Thoracic aorta (tissue), 2 donors: ENCODE measurements at places on chromosomes 3 and 15.
A peak's percentile ranks its signal among the peaks of the same experiment; 100 is the strongest.

- no peak for DNase-seq
These were observed 85.6 kb upstream of the PIAS1 start for GRCh38 chr15:67968564-67968963.

- no peak for DNase-seq
These were observed 12.8 kb downstream of the GCSAM start for GRCh38 chr3:112119962-112120836.

DNA sequence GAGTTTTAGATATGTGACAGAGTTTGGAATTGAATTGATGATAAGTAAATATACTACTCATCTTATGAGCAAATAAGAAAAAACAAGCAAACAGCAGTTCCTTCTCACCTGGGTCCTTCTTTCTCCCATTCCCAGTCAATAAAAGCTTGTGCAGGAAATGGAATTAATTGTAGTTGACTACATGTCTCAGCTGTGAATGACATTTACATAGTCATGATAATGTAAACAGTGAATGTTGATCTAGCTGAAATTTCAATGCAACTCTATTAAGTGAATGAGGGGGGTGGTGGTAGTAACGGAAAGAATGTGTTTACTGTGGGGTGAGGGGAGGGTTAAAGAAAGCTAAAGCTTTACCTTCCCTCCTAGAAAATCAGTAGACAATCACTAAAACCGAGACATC is 76.2 kb downstream of the NFKBIZ start:
- no peak for DNase-seq

DNA sequence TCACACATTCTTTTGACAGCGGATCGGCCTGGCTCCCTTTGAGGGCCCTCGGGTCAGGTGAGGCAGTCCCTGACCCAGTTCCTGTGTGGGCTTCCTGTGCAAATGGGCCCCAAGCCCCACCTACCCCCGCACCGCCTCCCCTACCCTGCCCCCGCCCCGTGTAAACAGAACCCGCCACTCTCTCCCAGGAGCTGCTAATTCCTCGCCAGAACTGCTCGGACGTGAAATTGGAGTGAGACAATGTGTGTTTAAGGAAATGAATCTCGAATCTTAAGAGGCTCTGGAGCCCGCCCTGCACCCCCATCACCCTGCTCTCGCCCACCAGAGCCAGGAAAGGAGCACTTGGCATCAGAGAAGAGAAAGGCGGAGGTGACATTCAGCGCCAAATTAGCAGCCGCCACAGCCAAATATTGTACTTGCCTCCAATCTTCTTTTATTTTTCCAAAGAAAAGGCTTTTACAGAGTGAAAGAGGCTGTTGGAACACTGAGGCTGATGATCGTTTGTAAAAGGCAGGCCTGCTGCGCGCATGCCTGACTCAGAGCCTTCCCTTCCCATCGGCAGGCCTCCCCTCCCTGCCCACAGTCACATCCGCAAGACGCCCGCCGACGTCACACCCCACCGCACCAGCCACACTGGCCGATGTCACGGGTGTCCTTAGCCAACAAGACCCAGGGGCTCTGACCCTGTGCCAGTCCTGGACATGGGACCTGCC is 53.1 kb downstream of the CACNA2D2 start:
- DNase-seq, result peak; percentile 54

DNA sequence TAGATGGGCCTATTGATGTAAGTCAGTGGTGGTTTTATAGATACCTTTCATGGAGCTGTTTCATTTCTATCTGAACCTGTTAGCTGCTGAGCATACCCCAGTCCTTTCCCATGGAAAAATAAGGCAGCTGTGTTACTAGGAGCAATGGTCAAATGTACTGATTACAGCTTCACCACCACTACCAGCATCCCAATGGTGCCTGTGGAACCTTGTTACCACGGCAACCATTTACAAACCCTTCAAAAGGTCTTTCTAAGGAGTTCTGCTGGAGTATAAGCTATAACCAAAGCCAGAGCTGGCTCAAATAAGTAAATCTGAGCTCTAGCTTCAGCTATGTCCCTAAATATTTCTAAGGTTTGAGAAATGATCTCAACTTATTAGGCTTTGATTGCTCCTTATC is 133.4 kb upstream of the ACP3 start:
- no peak for DNase-seq

DNA sequence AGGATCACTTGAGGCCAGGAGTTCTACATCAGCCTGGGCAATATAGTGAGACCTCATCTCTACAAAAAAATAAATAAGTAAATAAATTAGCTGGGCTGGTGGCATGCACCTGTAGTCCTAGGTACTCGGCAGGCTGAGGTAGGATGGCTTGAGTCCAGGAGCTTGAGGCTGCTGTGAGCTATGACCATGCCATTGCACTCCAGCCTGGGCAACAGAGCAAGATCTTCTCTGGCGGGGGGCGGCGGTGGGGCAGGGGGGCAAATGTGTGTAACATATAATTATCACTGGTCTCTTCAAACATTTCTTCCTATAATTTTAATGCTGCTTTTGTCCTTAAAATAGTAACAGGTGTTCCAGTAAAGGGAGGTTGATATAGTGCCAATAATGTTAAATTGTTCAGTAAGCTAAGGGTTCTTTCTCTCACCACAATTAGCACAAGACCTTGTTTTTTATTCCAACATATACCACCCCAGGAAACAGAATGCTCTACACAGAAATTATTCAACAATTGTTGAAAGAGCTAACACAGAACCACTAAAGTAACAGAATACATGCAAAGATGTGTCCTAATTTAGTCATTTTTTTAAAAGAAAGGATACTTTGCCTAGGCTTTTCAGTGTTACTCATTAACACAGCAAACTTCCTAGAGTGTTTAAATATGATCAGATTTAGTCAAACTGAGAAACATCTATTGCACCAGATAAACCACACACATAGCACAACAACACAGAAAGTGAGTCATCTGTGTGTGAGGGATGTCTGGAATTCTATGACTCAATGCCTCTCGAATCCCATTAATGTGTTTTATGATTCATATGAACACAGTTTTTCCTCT is 29.1 kb downstream of the ANKRD28 start:
- DNase-seq, result no peak

GRCh38 chr3:189267981-189268613 is 96.3 kb downstream of the TPRG1 start:
- DNase-seq, result no peak

DNA sequence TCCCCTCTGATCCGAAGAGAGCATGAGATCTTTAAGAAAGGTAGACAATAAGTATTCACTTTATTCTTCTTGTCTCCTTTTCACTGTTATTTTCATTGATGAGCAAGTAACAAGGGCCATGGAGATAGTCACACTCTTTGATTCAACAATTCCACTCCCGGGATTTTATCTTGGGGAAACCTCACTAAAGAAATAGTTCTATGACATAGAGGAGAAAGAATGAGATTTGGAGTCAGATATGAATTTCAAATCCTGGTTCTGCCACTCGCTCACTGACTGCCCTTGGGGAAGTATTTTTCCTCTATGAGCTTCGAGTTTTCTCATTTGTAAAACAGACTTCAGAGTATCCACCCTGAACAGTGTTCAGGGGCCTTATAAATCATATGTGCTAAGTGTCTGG is 514.6 kb downstream of the NLGN1 start:
- DNase-seq, result no peak

DNA sequence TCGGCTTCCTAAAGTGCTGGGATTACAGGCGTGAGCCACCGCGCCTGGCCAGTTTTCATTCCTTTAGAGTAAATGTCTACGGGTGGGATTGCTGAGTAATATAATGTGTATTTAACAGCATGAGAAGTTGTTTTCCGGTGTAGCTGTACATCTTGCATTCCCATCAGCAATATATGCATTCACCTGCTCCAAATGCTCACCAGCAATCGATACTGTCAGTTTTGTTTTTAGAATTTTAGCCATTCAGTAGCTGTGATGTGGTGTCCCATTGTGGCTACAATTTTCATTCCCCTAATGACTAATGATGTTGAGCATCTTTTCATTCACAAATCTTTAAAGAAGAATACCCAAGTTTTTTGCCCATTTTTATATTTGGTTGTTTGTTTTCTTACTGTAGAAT is 134.8 kb upstream of the RGMA start:
- DNase-seq, result no peak

- no peak for DNase-seq
These were observed 37.8 kb upstream of the SPTSSB start for GRCh38 chr3:161409069-161409468.

DNA sequence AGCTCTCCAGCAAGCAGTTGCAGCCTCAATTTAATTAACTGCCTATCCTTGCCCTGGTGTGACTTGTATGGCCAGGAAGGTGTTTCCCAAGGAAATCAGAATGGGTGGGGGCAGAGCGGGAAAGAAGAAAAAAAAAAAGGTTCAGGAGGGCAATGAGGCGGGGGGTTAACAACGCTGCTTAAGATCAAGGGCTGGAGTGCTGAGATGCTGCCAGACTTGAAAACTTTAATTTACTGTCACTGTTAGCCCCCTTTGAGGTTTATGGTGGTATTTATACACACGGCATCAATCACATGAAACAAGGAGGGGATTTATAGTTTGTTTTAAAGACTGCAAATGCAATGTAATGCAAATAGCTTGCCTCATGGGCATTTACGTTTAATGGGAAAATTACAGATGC is 319.4 kb upstream of the NR2F2 start:
- DNase-seq, result no peak

GRCh38 chr15:90062462-90062932 is 39.8 kb downstream of the IDH2 start:
- no peak for DNase-seq

DNA sequence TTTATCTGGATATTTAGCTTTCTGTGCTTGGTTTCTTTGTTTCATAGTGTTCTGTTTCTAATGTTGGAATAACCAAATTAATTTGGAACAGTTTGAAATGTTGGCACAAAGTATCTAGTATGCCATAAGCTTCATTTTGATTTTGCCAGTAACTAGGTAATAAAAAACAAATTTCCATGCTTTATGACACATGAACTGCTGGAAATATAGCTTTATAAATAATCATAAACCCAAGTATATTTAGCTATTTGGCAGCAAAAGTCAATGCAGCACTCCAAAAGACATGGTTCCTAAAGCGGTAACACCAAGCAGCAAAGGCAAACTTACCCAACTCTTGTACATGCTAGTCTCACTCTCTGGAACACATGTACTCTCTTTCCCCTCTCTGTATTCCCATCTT is 106.0 kb upstream of the CCNL1 start:
- DNase-seq, result no peak

- no peak for DNase-seq
These were observed 46.6 kb downstream of the CPNE4 start for GRCh38 chr3:131988209-131988608.

- no peak for DNase-seq
These were observed 99.1 kb downstream of the FOXP1 start for GRCh38 chr3:71484452-71484851.

DNA sequence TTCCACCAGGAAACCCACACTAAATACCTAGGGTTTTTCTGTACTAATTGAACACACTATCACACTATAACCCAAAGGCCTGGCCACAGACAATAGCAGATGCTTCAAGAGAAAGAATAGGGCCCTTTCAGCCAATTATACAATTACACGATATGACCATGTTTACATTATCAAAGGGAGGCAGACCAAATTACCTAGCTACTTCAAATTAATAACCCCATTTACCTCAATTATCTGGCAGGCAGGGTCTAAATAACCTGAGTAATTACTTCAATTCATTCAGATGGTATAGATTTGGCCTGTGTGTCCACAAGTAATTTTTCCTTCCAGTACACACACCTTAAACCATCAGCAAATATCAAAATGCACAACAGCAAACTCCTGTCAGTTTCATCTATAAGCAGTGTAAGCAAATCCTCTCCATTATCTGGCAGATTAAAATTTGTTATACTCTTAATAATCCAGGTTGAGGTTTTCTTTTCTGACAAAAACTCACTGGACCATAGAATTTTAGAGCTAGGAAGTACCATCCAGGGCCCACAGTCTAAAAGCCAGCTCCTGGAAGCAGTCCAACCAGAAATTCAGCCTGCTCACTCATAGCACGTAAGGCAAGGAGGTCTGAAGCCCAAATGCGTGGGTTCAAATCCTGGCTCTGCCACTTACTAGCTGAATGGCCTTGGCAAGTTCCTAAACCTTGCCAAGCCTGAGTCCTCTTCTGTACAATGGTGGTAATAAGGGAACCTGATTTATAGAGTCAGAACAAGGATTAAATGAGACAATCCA is 51.8 kb downstream of the RFTN1 start:
- no peak for DNase-seq

DNA sequence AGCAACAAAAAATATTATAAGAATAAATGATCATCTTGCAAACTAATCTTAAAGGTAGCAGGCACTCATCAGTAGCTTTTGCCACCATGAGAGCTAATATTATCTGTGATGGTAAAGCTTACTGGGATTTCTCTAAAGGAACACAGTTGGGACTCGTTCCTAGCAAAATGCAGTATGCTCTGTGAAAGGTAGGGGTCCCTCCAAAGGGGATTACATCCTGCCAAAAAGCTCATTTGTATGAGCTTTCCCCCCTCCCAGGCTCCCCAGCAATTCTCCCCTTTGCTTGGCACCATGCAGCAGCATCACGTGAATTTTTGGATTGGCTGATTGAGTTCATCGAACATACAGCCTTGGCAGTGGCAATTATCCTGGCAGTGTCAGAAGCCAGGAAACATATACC is 361.0 kb upstream of the PLSCR5 start:
- no peak for DNase-seq

- no peak for DNase-seq
These were observed 1180.9 kb downstream of the OTOL1 start for GRCh38 chr3:162677475-162677874.

GRCh38 chr3:186955898-186956696 is 25.8 kb downstream of the ST6GAL1 start:
- no peak for DNase-seq

- DNase-seq, result no peak
These were observed 25.6 kb downstream of the TPM1 start for GRCh38 chr15:63067976-63068743.

GRCh38 chr3:133958071-133958805 is 62.6 kb upstream of the RAB6B start:
- DNase-seq, result no peak

DNA sequence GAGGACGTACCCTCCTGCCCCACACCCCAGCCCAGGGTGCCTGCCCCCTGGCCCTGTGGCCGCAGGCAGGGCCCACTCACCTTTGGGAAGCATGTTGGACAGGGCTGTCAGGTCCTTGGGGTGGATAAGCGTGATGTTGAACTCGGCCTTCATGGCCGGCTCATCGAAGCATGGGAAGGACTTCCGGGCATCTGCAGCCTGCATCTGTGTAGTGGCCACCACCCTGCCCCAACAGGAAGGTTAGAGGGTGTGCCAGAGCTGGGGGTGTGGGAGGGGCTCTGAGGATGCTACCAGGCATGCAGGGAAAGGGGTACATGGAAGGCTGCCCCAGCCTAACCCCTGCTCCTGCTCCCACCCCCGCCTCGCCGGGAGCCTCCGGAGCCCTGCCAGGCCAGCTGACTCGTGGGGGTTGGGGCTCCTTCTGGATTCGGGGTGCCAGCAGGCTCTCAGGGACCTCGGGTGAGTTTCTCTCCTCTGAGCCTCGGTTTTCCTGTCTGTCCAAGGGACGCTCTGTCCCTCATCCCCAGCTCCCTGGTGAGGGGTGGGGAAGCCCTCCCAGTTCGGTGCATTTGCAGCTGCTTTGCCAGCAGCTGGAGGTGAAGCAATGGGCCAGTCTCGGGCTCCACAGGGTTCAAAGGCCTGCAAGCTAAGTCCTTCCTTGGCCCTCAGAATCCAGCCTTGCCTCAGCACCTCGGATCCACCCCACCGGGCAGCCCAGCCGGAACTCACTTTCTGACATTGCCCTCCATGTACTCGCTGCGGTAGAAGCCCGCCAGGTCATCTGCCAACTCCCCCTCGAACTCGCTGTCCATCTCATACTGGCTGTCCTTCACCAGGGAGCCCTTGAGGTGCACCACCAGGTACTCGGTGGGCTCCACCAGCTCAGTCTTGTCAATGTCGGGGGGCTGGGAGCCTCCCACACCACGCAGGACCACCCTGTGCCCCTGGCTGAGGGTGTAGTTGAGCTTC is 9.1 kb downstream of the ANPEP start:
- DNase-seq, result no peak

- no peak for DNase-seq
These were observed 30.2 kb upstream of the LEKR1 start for GRCh38 chr3:156795890-156796481.
